ENCODE measurements at places on chromosomes 2 and 18.

DNA sequence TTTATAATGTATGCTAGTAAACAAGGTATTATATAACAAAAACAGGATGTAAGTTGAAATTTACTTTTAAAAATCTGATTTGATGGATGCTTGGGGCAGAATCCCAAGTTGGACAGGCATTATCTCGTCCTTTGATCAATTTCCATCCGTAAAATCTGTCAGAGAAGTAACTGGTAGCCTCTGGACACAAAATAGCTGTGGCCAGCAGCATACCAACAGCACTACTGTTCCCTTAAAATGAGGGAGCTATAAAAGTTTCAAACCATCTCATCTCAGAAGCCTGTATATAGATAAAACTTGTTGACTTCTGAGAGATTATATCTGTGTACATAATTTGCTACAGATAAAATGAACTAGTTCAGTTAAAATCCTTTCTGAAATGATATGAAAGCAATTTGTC, 14.7 kb upstream of the METAP1D start:
- DNase-seq = no peak

GRCh38 chr2:85924522-85924921, 35.7 kb upstream of the ST3GAL5 start:
- no peak for DNase-seq

- no peak for DNase-seq
Measured at GRCh38 chr2:149409506-149409905, 79.1 kb downstream of the LYPD6 start.

- peak; percentile 23 for DNase-seq
Measured at GRCh38 chr2:23624378-23624777, 239.4 kb downstream of the KLHL29 start.

DNA sequence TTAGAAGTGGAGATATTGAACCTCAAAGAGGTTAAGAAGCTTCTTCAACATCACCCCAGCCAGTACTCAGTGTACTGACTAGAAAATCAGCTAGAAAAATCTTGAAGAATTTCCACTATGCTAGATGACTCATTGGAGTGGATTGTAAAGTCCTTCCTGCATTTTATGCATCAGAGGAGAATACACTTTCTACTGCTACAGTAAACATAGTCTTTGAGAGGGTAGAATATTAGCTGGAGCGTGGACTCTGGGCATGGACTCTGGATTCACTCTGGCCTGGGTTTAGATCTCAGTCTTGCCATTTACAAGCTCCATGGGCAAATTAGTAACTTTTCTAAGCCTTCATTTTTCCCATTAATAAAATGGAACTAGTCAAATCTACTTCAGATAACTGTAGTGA, 215.9 kb downstream of the IRS1 start:
- no peak for DNase-seq

DNA sequence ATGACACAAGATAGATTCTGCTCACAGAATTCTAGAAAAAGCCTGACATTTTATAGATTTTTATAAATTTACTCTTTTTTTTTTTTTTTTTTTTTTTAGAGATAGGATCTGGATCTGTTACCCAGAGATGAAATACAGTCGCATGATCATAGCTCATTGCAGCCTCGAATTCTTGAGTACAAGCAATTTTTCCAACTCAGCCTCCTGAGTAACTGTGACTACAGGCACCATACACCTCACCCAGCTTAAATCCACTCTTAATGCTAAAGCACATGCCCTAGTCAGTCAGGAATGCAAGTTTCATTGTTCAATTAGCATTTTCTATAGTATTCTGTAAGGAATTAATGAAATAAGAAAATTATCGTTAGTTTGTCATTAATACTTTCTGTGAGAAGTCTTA, 32.1 kb upstream of the WDR75 start:
- DNase-seq = no peak

DNA sequence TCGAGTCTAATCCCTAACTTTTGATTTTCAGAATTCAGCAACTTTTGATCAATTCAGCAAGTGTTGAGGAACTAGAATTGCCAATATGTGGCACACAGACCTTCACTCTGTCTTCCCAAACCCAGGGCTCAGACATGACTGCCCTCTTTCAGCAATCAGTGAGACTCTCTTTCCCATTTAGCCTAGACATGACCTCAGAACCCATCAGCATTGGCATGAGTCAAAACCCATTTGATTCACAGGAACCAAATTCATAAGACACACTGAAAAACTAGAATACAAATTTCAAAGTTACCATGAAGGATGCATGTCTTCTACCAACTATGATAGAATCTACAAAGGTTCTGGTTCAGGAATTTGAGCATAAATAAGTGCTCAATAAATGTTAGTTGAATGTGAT, 113.6 kb upstream of the MAP3K20 start:
- no peak for DNase-seq

- DNase-seq = no peak
Measured at GRCh38 chr2:223856021-223856420, 18.6 kb upstream of the AP1S3 start.

GRCh38 chr2:939936-940601, 10.6 kb upstream of the SNTG2 start:
- no peak for DNase-seq

- DNase-seq = no peak
Measured at GRCh38 chr2:210630873-210631560, 74.6 kb downstream of the CPS1 start.

All from Kasumi-1 (cell line).